ENCODE measurements at places on chromosomes 1 and 21.

DNA sequence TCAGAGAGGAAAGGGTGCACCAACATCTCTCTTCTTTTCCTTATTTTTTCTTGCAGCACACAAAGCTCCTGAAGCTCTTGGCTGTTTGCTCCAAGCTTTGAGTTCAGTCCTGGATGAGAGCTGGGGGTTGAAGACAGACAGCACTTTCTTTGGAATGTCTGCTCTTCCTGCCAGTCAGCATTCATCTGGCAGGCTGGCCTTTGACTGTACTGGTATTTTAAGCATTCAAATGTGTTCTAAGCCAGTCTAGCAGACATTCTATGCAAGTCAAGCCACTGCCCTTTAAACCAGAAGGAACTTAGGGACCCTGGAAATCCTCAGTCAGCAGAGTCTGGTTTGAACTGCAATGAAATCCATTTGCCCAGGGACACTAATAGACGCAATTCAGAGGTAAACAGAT lies 45.0 kb downstream of the XCL1 start:
- DNase-seq, result no peak

DNA sequence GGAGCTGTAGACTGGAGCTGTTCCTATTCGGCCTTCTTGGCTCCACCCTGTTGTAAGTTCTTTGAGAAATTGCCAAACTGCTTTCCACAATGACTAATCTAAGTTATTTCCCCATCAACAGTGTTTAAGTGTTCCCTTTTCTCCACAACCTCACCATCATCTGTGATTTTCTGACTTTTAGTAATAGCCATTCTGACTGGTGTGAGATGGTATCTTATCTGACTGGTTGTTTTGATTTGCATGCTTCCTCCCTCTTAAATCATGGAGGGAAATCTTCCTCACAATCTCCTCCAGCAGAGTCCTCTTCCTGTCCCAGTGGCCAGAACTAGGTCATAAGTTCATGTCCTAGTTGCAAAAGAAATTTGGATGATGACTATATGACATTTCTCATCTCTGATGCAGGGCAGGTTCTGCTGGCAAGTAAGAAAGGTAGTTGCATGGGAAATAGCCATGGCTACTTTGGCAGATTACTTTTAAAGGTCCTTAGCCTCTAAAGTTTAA lies 294.0 kb downstream of the LRRC40 start:
- no peak for DNase-seq

DNA sequence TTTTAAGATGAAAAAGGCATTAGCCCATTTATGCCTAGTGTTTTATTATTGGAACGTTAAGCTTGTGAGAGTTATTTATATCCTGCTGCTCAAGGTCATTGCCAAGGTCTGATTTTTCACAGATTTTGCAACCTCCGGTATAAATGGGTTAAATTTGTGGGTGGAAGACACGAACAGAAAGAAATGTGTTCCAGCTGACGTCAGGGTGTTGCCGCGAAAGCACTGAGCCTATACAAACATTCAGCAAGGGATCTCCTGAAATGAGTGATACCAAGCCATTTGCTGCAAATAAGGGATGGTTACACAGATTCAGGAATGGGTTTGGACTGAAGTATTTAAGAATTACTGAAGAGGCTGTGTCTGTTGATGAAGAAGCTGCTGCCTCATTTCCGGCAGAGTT lies 32.2 kb downstream of the TMED5 start:
- no peak for DNase-seq

GRCh38 chr21:25385911-25386474 lies 221.3 kb downstream of the MRPL39 start:
- DNase-seq, result no peak

GRCh38 chr1:50481142-50481736 lies 58.0 kb upstream of the DMRTA2 start:
- DNase-seq, result no peak

- peak; percentile 65 for DNase-seq
Observed at GRCh38 chr1:204446413-204447111, 34.9 kb upstream of the PPP1R15B start.

GRCh38 chr1:12344596-12345349 lies 114.9 kb downstream of the VPS13D start:
- no peak for DNase-seq

- no peak for DNase-seq
Observed at GRCh38 chr1:64470665-64471217, 812 bp downstream of the CACHD1 start.

DNA sequence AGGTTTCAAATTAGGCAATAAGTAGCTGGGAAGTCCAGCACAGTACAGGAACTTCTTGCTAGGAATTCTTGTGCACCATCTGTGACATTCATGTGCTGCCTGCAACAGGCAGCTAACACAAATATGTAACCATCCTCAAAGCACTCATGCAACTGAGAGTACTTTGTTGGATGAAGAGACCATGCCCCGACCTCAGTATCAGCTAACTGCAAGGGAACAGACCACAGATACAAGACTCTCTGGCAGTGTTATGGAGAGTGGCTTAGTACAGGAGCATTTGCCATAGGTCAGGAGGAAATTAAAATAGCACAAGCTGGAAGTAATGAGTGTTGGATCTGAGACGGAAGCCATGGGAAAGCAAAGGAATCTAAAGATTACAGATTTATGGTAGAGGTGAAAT lies 123.6 kb downstream of the LRRC53 start:
- no peak for DNase-seq

DNA sequence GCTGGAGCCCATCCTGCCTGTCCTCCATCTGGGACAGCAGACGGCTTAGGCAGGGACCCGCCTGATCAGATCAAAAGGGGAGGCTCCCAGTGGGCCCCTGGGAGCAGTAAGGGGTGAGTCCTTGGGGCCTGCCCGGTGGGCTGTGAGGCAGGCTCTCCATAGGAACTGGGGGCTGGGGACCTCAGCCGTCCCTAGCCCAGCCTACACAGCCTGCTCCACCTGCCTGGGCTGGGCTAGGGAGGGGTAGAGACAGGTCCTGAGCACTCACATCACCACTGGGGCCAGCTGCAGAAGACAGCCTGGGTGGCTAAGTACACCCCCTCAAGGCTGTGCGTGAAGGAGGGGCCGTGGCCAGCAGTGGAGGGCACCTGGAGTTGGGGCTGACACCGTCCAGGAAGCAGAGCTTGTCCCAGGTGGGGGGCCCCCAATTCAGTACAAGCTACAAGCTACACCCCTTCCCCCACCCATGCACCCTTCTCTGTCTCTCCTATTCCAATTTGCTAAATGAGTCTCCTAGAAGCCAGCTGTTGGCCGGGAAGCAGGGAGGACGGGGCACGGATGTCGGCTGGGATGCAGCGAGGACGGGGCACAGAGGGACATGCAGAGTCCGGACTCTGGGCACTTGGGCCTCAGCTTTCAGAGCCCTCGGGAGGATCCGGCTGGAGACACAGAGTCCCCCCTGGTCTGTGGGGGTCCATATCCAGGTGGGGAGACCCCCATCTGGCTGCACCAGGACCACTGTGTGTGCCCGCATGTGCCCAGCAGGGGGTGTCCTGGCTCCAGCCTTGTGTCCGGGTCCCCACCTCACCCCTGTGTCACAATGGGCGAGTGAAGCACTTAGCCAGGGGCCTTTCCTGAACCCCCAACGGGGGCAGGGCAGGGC lies 1.7 kb downstream of the ISG15 start:
- no peak for DNase-seq

DNA sequence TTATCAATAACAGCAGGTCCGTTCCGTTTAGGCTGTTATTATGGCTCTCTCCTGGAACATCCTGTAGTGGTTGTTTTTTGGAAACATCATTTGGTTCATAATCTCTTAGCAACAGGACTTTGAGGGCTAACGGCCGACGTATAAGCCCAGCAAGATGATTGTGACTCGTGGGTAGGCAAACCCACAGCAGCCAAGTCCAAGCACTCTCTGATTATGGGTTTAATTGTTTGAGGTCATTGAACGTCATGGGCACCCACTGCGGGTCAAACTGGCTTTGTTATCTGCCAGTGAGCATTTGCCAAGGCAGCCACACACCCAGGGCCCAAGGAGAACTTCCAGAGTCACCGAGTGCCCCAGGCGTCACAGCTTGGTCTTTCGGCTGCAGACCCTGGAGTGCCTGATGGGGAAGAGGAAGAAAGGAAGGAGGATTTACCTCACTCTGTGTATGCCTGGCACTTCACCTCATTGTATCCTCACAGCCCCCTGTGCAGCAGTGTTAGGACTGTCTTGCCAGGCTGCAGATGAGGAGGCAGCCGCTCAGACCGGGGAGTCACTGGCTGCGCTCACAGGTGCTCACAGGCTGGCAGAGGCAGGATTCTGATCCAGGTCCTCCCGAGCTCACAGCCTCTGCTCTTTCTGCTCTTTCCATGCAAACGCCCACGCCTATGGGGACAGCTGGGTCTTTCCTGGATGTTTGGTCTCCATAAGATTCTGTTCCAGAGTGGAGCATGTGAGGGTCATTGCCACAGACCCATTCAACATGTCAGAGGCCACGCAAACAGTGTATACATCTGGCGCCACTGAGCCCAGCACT lies 30.8 kb upstream of the EPS8L3 start:
- DNase-seq, result no peak

GRCh38 chr1:25772692-25773245 lies 27.2 kb upstream of the SELENON start:
- no peak for DNase-seq

DNA sequence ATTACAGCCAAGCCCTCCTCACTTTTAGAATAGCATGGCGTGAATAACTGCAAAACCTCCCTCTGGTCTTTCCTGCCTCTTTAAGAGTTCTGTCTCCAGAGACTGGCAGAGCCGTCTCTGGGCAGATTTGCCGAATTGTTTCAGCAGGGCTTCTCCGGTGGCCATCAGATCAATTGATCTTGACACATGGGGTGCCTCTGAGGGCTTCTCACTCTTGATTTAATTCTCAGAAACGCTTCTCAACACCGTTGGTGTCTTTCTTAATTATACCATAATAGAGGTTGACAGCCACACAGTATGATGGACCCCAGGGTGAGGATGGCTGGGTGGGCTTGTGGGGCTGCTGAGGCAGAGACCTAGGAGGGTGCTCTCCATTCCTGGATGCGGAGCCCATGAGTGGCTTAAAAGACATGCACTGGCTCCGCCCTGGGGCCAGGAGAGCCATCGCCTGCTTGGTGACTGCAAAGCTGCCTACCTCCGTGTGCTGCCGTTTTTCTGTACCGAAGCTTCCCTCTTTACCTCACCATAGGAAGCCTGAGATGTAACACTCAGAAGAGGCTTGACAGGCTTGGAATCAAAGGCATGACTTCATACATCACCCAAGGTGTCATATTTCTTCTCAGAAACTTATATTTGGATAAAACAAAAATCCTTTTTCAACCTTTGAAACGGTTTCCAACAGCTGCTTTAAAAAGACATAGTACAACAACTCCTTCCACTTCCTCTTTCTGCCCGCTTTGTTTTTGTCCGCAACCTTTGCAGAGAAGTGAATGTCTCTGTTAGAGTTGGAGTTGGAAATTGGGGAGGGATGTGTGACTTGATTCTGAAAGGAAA lies 82.9 kb downstream of the GALNT2 start:
- DNase-seq, result no peak

DNA sequence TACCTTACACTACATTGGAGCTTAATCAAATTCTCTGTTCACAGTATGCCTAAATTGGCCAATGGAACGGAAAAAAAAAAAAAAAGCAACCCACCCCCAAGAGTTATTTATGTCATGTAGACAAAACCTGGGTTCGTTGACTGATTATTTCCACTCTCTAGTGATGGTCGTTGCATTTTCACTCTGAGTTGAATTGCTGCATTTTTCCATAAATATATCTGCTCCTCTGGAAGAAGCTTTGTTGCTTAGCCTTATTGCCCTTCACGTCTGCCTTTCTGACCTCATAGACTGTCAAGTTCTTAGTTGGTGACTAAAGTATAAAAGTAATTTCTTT lies 90.2 kb upstream of the RUNX1 start:
- no peak for DNase-seq

- DNase-seq, result no peak
Observed at GRCh38 chr1:47669081-47669585, 231.3 kb downstream of the FOXD2 start.

DNA sequence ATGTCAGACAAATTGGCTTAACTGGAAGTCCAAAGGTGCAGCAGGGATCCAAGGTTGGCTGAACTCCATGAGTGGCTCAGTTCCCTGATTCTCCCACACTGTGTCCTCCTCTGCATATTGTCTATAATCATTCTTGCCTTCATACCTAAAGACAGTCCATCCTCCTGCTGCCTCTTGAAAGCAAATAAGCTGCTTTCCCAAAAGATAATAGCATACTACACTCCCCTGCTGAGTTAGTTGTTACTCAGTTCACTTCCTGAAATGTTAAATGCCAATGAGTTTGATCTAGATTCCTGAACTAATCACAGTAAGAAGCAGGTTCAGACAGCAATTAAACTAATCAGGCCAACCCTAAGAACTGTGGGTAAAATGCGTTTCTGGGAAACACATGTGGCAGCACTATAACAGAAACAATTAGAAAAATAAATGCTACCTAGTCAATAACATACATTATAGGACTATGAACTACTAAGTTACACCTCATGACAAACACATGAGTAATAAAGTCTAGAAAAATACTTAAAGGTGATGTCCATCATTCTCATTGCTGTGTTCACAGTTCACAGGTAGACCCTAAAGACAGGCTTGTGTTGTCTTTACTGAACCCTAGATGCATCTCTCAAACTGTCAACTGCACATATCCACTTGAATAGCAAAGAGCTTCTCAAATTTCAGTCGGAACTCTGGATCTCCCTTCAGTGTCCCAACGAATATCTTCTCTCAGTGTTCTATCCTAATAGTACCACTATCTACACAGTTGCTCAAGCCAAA lies 50.8 kb upstream of the BOLA1 start:
- no peak for DNase-seq

GRCh38 chr1:73800376-73800775 lies 397.6 kb downstream of the LRRIQ3 start:
- DNase-seq, result no peak

DNA sequence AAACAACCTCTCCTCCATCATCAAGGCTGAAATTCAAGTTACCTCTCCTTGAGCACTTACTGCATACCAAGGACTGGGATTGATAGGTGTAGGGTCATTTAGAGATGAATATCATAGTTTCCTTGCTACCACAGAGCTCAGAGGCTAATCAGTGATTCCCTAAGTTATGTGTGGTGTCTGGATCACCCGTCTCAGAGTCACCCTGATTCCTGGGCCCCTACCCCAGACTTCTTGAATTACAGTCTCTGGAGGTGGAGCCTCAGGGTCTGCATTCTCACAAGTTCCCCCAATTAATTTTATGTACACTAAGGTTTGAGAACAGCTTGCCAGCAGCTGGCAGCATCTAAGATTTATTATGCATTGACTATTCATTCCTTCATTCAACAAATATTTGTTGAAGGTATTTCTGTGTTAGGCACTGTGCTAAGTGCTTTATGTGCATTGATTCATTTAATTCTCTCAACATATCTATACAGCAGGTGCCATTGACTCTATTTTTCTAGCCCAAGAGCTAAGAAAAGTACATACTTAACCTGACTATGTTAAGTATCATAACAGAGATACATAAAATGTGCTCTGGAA lies 182.9 kb upstream of the FGGY start:
- DNase-seq, result no peak

GRCh38 chr1:110482662-110483307 lies 31.8 kb downstream of the PROK1 start:
- DNase-seq, result no peak
